Panc1 (cell line): ENCODE measurements at places on chromosomes 13 and 19. TPM values are rescaled to one million over a fixed set of nuclear protein-coding genes. Genes with fewer than 3 reads are reported as not detected.

GRCh38 chr19:36331353-36332228 is 47.4 kb downstream of the ZFP14 start:
- DNase-seq = peak; percentile 88

- DNase-seq = peak; percentile 36
These were observed 31.7 kb downstream of the BRD4 start for GRCh38 chr19:15300533-15301197.

DNA sequence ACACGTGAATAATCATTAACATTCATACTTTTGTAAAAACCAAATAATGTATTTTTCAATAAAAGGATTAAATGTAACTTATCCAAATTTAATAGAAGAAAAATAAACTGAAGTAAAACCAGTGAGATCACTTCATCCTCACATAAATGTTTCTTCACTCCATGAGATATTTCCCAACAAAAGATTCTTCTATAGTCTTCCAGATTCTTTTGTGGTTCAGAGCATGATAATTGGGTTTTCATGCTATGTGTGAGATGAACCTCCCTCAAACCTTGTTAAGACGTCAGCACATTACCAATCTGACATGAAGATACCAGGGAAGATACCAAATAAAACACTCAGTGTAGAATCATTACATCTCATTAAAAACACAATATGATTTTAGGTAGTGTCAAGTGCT is 62.9 kb upstream of the OXGR1 start:
- DNase-seq = no peak

- DNase-seq = no peak
These were observed 7.5 kb downstream of the FBN3 start for GRCh38 chr19:8141726-8142512.

DNA sequence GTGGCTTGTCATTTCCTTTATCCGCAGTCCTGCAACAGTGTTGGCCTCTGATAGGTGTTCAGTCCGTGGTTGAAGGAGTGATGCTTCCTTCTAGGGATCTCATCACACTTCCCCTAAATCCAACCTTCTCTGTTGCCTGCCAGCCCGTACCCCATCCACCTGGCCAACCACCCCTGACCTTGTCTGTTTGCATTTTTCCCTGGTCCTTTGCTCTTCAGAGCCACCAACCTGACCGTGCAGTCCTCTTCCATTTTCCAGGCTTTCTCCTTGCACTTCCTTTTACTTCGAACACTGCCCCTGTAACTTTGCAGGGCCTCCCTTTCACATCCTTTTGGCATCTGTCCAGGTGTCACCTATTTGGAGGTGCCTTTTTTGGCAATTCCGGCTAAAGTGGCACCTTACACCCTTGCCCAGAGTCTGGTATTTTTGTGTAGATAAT is 696 bp downstream of the ZNF460 start:
- DNase-seq = no peak

- no peak for DNase-seq
These were observed 124.6 kb downstream of the GGACT start for GRCh38 chr13:100464006-100464405.

DNA sequence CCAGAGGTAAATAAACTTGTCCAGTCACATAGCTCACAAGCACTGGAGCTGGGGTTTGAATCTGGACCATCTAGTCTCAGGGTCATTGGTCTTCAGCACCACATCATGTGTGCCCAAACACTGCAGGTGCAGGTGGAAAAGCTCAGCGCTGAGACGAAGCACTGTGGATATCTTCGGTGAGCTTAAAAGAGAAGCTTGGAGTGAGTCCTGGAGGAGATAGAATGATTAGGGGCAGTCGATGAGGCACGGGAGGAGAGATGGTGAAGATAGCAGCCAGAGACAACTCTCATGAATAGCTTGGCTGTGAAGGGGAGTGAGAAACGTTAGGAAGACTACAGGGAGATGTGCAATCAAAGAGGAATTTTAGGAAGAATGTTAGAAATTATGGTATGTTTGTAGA is 389.3 kb downstream of the FGF9 start:
- DNase-seq = no peak

DNA sequence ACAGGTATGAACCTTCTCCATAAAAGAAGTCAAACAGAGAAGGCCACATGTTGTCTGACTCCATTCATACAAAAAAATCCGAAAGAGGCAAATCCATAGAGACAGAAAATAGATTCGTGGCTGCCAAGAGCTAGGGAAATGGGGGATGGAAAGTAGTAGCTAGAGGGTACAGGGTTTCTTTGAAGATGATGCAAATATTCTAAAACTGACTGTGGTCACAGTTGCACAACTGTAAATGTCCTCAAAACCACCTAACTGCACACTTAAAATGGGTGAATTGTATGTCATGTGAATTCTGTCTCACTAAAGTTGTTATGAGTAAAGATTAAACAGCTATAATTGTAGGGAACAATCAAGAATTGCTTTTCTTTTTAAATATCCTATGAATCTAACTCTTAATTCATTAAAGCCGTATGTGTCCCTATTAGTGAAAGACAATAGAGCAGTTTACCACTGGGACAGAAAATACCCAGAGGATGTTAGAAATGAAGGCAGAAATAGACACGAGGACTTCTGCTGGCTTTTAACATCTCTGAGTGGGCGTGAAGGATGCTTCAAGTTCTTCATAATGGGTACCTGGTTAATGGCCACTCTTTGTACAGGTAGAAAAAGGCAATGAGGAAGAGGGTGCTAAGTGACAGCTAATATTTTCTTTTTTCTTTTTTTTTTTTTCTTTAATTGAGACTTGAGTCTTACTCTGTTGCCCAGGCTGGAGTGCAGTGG is 21.2 kb downstream of the INSR start:
- DNase-seq = no peak

DNA sequence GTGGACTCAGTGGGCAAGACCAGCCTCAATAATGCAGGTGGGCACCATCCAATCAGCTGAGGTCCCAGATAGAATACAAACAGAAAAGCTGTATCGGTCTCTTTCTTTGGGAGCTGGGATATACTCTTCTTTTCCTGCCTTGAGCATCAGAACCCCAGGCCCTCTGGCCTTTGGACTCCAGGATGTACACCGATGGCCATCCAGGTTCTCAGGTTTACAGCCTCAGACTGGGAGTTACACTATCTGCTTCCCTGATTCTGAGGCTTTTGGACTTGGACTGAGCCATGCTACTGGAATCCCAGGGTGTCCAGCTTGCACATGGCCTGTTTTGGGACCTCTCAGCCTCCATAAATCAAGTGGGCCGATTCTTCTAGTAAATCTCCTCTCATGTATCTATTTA is 27.6 kb upstream of the USP12 start:
- no peak for DNase-seq

GRCh38 chr13:50991579-50992521 is 82.3 kb downstream of the RNASEH2B start:
- no peak for DNase-seq

- no peak for DNase-seq
These were observed 13.8 kb downstream of the PAK4 start for GRCh38 chr19:39139305-39139874.

GRCh38 chr13:42607546-42607945 is 33.6 kb downstream of the TNFSF11 start:
- no peak for DNase-seq

DNA sequence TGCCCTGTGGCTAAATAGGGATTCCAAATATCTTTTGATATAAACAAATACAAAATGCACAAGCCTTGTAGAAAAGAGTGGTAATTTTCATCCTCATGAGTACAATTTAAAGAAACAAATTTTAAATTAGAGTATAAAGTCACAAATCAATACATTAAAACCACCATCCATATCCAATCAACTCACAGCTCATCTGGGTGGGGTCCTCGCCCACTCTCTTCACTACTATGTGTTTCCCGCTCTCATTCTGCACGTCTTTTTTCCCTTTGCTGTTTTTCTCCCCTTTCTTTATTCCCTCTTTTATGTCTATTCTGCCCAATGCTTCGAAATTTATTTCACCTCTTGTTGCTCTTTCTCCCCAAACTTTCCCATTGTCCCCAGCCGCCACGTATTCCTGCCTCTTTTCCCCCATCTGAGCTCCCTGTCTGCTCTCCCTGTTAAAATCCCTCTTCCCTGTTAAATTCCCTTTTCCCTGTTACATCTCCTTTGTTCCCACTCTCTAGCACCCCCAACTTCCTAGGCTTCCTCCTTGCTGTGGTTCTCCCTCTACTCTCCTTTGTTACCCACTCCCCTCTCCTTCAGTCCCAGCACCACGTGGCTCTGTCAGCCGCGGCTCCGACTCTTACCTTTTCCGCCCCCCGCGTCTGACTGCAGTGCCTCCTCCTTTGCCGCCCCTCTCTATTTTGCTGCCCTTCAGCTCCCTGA is 1.3 kb downstream of the ZNF616 start:
- DNase-seq = no peak

GRCh38 chr13:107238262-107238981 is 670.5 kb upstream of the ARGLU1 start:
- DNase-seq = no peak

GRCh38 chr13:23561261-23561660 is 9.0 kb upstream of the TNFRSF19 start:
- no peak for DNase-seq

DNA sequence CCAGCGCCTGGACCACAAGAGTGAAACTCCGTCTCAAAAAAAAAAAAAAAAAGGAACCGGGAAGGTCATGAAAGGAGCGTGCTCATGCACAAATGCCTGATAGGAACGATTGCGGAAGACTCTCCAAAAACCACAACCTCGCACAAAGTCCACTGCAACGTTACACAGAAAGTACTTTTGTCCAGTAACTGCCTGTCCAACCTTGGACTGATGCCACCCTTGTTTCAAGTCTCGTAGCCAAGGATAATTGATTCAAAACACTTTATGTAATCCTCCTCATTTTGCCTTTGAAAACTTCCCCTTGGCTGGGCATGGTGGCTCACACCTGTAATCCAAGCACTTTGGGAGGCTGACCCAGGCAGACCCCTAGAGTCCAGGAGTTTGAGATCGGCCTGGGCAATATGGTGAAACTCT is 13.7 kb downstream of the LGALS7 start:
- no peak for DNase-seq

GRCh38 chr13:40304391-40304790 is 362.1 kb downstream of the FOXO1 start:
- no peak for DNase-seq

- DNase-seq = no peak
These were observed 16.8 kb downstream of the CLEC11A start for GRCh38 chr19:50739914-50740426.

- no peak for DNase-seq
These were observed 27.2 kb downstream of the DOT1L start for GRCh38 chr19:2190848-2191455.

DNA sequence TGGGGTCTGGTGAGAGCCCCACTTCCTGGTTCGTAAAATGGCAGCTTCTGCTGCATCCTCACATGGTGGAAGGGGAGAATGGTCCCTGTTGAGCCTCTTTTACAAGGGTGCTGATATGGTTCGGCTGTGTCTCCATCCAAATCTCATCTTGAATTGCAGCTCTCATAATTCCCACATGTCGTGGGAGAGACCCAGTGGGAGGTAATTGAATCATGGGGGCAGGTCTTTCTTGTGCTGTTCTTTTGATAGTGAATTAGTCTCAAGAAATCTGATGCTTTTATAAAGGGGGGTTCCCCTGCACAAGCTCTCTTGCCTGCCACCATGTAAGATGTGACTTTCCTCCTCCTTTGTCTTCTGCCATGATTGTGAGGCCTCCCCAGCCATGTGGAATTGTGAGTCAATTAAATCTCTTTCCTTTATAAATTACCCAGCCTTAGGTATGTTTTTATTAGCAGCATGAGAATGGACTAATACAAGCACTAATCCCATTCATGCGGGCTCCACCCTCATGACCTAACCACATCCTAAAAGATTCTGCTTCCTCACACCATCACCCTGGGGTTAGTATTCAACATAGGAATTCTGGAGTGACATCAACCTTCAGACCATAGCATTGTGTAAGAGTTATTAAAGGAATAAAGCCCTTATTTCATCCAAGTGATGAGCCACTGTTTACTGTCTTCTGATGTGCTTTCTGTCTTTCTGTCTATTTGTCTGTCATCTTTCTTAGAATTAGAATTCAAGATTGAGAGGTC is 159.0 kb upstream of the IRS2 start:
- DNase-seq = no peak

DNA sequence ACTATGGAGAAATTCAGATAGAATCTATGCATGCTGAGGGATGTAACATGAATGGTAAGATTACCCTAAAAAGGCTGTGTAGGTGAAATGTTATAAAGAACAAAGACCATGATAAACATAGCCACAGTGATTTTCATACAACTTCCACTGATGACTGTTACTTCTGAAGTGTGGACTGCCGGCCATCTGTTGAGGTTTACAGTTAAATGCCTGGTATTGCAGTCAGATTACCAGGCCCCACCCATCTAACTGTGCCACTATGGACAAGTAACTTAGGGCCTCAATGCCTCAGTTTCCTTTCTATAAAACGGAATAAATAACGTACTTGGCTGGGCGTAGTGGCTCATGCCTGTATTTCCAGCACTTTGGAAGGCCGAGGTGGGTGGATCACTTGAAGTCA is 395.6 kb downstream of the KLF12 start:
- DNase-seq = no peak

- no peak for DNase-seq
These were observed 18.8 kb upstream of the MTRF1 start for GRCh38 chr13:41282129-41282571.

- DNase-seq = no peak
These were observed 4.4 kb downstream of the AKT2 start for GRCh38 chr19:40280608-40281221.

SLAIN1 gene
- 0.49 TPM for total RNA-seq

SIAH3 gene
- total RNA-seq = not detected

COMMD6 gene
- 97.4 TPM for total RNA-seq

ZNF20 gene
- total RNA-seq = 4.9 TPM

RASGRP4 gene
- total RNA-seq = not detected

FAM32A gene
- 44.6 TPM for total RNA-seq

TLE5 gene
- total RNA-seq = 287 TPM

ZNF544 gene
- total RNA-seq = 48.5 TPM
